ENCODE measurements at places on chromosomes 11 and 22. TPM values are rescaled to one million over a fixed set of nuclear protein-coding genes. Genes with fewer than 3 reads are reported as not detected.

Gene OR4A16
- 0.07 TPM for polyA plus RNA-seq

Gene IL18
- polyA plus RNA-seq: 22.4 TPM

Gene POGLUT3
- 9.0 TPM for polyA plus RNA-seq

Gene COPB1
- 79.7 TPM for polyA plus RNA-seq

Gene SGSM1
- polyA plus RNA-seq: 0.71 TPM

Gene FADS2
- polyA plus RNA-seq: 11.2 TPM

Gene THY1
- 15.3 TPM for polyA plus RNA-seq

Gene MMP10
- 23.8 TPM for polyA plus RNA-seq

Gene LARGE2
- 12.2 TPM for polyA plus RNA-seq

Gene MRPL11
- polyA plus RNA-seq: 45.3 TPM

- DNase-seq: no peak
Observed at GRCh38 chr22:22022255-22022840, 39.8 kb upstream of the TOP3B start.

DNA sequence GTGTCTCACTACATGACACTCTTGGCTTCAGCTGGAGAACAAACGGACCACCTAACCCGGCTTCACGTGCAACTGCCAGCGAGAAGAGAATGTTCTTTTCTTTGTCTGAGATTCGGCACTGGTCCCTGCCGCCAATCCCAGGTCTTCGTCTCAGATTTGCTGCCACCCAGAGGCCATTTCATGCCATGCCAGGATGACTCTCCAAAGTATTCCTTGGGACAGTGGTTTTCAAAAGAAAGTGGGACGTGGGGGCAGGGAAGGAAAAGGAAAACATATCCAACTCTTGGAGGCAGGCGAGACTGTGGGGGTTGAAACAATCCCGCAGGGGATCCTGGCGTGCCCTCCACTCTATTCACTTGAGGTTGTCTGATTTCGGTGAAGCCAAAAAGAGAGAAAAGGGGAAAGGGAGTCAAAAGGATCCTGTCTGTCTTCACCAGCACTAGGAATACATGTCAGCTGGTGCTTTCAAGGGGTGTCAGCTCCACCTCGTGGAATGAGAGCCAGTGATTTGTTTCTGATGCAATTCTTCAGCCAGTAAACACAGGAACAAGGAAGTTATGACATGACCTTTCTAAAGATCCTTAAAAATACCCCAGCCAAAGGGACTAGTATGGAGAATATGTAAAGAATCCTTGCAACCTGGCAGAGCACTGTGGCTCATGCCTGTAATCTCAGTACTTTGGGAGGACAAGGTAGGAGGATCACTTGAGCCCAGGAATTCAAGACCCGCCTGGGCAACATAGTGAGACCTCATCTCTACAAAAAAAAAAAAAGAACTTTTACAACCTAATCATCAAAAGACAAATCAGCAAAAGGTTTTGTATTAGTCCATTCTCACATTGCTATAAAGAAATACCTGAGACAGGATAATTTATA is 41.0 kb upstream of the APLNR start:
- DNase-seq: no peak

DNA sequence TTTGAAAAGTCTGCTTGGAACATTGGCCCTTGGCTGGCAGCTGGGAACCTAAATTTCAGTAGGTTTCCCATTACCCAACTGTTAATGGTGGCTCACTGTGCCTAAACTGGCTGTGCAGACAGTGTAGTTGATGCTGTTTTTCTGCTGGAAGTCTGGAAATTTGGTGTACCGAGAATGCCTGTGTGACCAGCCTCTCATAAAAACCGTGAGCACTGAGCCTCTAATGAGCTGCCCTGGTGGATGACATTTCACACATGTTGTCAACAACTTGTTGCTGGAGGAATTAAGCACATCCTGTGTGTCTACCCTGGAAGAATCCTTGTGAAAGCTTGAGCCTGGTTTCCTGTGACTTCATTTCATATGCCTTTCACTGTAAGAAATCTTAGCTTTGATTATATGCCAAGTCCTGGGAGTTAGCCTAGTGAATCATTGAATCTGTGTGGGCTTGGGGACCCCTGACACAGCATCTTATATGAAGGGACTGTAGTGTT is 131.1 kb downstream of the LDLRAD3 start:
- no peak for DNase-seq

GRCh38 chr11:134665188-134665535 is 253.1 kb upstream of the B3GAT1 start:
- DNase-seq: no peak

- DNase-seq: no peak
Observed at GRCh38 chr11:2351701-2352100, 25.4 kb upstream of the CD81 start.

DNA sequence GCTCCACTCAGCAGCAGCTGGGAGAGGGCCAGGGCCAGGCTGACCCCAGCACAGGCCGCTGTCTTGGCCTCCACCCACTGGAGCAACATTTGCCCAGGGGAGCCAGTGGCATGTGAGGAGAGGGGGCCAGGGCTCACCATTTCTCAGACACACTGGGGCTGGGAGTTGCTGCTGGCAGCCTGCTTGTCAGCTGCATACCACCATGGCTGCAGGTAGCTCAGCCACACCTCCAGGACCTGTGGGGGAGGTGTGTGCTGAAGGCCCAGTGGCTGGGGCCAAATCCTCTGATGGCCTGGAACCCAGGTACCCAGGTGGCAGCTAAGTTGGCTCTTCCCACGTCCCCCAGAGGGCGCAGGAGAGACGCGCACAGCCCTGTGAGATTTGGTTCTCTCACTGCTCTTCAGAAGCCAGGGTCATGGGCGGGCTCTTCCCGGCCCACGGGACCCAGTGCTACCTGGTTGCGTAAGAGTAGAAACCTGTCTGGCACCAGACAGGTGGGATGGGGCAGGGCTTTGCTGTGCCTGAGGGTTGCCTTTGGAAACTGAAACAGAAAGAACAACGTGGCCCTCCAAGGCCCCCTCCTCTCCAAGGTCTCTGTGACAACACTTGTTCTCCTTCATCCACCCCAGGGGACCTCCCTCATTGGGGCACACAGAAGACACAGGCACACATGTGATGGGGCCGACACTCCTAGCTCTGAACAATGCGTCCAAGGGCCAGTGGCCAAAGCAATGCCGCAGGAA is 98.8 kb downstream of the MED15 start:
- DNase-seq: peak; percentile 63

DNA sequence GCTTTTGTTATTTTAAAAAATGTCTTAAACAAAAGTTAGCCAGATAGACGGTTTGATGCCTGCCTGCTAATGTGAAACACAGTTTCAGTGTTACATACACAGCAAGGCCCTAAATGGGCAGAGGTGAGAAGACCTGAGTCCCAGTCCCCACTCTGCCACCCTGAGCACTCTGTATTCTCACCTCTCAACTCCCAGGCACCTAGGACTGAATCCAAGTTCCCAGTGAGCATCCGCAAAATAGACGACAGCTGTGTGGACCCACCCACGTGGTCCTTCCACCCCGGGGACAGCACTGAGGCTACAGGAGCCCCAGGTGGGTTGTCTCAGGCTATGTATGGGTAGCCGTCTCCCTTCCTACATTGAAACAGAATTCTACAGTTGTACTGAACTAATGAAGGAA is 111.5 kb downstream of the RPL27A start:
- no peak for DNase-seq

- DNase-seq: no peak
Observed at GRCh38 chr22:46568102-46568809, 30.8 kb upstream of the CELSR1 start.

GRCh38 chr11:123753110-123753509 is 1.2 kb downstream of the OR6X1 start:
- no peak for DNase-seq

- no peak for DNase-seq
Observed at GRCh38 chr22:38760477-38761201, 4.8 kb upstream of the SUN2 start.

DNA sequence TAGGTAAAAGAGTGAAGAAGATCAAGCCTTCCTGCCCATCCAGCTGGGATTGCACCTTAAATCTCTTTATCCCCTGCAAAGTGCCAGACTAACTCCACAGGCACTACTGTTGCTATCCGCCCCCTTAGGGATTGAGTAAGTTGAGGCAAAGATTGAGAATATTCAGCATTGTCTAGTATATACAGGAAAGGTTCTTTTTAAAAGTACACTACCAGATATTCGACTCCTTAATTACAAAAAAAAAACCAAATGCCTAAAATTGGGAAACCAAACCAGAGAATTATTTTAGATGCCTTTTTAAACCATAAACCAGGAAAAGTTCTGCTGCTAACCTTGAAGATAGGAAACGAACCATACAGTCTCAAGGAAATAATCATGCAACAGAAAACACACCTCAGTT is 11.5 kb downstream of the SERPIND1 start:
- no peak for DNase-seq

Measured in thymus (tissue), 14 donors.